ENCODE measurements at places on chromosomes 12 and 14. TPM values are rescaled to one million over a fixed set of nuclear protein-coding genes. Genes with fewer than 3 reads are reported as not detected.

FBXO21 gene
- total RNA-seq: 36.2 TPM

OVCH1 gene
- total RNA-seq: not detected

IL31 gene
- total RNA-seq: not detected

GLIPR1 gene
- total RNA-seq: 28.5 TPM

SYT1 gene
- 6.1 TPM for total RNA-seq

INHBC gene
- total RNA-seq: not detected

ITGB7 gene
- total RNA-seq: 0.46 TPM

All from A549 treated with AZD2906 at 1 μM for 4 hours (cell line).